ENCODE measurements at places on chromosomes 13 and 19.

GRCh38 chr13:31330236-31330635 is 130.5 kb downstream of the B3GLCT start:
- DNase-seq = no peak

DNA sequence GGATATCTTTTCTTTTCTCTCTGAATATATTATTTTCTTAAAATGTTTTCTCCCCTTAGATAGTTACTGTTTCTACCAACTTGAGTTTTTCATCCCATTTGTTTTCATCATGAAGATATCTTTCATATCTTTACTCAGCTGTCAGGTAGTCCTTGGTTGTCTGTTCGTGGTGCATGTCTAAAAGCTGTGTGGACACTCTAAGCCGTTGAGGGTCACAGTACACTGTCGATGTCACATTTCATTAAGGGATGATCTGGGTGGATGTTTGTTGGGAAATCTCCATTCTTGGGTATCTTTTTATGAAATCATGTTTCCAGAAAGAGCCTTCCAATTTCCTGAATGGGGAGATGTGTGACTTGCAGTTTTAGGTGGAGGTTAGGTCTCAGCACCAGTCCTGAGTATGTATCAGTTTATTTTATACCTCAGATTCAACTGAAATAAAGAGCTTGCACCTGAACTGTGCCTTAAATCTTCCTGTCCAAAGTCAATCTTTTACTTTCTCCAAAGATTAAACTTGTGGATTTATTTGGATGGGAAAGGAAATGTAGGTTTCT is 23.2 kb downstream of the ZMYM2 start:
- no peak for DNase-seq

- DNase-seq = no peak
These were observed 14.0 kb upstream of the MYADM start for GRCh38 chr19:53853707-53854106.

- no peak for DNase-seq
These were observed 193.5 kb downstream of the TEX29 start for GRCh38 chr13:111513766-111514609.

GRCh38 chr13:43014162-43014561 is 9.2 kb upstream of the DNAJC15 start:
- DNase-seq = no peak

DNA sequence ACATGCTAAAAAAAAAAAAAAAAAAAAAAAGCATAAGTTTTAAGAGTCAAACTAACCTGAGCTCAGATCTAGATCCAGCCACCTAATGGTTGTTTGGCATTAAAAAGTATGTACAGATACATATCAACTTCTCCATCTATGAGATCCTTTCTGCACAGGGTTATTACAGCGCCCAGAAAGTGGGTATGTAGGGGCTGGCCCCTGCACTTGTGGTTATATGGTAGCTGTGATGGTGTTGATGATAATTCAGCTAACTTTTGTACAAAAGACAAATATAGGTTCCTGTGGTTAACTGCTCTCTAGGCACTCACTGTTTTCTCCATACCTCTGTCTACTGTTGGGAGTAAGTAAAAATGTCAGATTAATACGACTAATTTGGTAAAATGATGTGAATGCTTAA is 81.7 kb downstream of the TNFRSF19 start:
- no peak for DNase-seq

- no peak for DNase-seq
These were observed 572.7 kb downstream of the IRS2 start for GRCh38 chr13:109213714-109214113.

- no peak for DNase-seq
These were observed 29.7 kb upstream of the FXYD3 start for GRCh38 chr19:35085947-35086346.

GRCh38 chr13:49320975-49321374 is 73.2 kb downstream of the CDADC1 start:
- DNase-seq = no peak

DNA sequence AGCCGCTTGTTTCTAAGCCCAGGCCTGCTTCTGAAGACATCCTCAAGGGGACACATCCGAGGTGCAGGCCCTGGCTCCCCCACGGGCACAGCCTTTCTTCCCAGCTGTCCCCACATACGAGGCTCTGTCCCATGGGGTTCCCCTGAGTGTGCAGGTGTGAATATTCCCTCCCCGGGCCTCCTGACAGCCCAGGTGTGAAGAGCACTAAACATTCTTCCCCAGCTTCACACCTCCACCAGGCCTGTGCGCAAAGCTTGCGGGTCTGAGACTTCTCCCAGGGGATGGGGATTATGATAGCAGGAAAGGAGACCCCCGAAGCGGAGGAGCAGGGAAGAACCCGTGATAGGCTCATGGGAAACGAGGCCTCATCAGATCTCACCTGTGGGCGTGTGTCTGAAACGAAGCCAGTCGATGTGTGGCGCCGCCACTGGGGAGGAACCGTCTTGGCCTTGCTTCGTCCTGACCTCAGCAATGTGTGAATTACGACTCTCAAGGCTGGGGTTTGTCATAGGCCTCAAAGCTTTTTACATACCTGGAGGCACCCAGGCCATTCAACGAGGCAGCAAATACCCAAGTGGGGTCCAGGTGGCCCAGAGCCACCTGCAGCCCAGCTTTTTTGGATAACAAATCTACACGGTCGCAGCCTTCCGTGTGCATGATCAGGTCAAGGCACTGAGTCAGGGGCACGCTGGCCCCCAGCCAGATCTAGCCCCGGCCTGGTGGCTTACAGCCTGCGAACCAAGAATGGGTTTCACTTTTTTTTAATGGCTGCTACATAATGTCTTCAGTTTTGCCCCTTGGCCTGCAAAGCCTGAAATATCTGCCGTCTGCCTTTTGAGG is 134.3 kb downstream of the STK24 start:
- no peak for DNase-seq

DNA sequence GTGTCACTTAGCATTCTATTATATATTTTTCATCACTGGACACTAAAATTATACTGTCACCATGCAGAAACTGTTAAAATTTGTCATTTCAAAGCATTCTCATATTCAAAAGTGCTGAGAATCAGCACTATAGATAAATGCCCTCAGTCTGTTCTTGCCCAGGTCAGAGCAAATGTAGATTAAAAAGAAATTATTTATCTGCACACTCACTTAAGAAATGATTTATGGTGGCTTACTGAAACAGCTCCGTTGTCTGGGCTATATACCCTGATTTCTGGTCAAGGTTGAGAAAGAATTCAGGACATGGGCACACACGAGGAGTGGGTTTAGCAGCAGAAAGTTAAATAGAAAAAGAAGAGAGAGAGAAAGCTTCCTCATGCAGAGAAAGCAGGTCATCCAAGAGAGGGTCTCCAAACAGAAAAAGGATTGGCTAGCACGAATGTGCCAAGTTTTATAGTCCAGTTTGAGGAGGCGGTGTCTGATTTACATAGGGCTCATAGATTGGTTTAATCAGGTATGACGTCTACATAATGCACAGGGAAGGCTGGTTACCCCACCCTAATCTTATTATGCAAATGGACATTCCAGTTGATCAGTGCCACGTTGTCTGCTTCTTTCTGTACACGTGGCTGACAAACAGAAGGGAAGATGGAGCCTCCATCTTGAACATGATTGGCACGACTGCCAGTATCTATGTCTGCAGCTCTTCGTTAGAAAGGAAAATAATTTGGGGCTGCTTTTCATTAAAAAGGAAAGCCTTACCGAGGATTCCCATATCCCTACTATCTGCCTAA is 47.3 kb upstream of the N4BP2L1 start:
- DNase-seq = no peak

All from vagina (tissue), 2 donors.